Activated T-helper 1 cell treated with anti-CD3 and anti-CD28 coated beads, Interleukin-12 subunit alpha, Interleukin-12 subunit beta, Interleukin-2, Interleukin-4 antibody, amounts not matched to agents 30 ng/mL and 10 ng/mL and 1 ng/mL, durations not matched to agents 14 hours and 24 hours and 36 hours (primary cell): ENCODE measurements at places on chromosomes 16 and 17. TPM values are rescaled to one million over a fixed set of nuclear protein-coding genes. Genes with fewer than 3 reads are reported as not detected.

GRCh38 chr17:67503184-67503583 lies 126.1 kb downstream of the PITPNC1 start:
- peaks cover 6% of the 10 kb centered on the region for H3K36me3 ChIP-seq
- no peak overlapping the region for H3K4me3 ChIP-seq
- H3K27ac ChIP-seq: no peak overlapping the region

DNA sequence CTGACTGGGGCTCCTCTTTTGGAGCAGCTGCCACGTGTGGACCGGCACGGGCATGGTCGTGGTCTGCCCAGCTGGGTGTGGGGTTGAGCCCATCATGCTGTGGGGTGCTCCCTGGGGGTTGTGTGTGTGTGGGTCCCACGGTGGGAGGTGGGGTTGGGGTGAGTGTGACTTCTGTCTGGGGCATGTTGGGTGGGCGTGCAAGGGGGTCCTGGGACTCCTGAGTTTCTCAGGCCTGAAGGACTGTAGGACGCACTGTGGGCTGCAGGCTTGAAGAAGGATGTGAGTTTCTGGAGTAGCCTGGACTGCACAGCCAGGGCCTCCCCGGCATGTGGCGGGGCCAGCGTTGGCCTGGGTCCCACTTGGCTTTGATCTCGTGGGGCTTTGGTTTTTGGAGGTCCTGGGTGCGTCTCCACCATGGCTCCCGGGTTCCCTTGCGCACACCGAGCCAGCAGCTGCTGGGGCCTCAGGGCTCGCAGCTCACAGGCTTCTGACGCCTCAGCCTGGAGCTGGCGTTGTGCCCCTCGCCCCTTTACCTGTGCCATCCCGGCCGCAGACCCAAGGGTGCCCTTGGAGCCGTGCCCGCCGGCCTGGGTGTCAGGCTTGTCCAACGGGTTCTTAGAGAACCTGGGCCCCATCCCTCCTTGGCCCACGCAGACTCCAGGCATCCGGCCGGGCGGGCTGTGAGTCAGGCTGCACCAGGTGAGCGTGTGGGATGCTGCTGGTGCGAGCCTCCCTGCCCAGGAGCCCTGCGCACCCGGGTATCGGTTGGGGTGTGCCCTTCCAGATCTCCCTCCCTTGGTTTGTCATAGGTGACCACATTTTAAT lies 34.4 kb upstream of the ZNF750 start:
- H3K27me3 ChIP-seq: no peaks in the 10 kb centered on the region
- no peak overlapping the region for H3K27ac ChIP-seq
- no peak overlapping the region for H3K4me3 ChIP-seq
- H3K4me1 ChIP-seq: peaks cover 56% of the 10 kb centered on the region
- H3K36me3 ChIP-seq: peaks cover 47% of the 10 kb centered on the region

- no peaks in the 10 kb centered on the region for H3K36me3 ChIP-seq
- H3K27ac ChIP-seq: no peak overlapping the region
- no peak overlapping the region for H3K4me3 ChIP-seq
- H3K27me3 ChIP-seq: peaks cover 3% of the 10 kb centered on the region
- no peaks in the 10 kb centered on the region for H3K4me1 ChIP-seq
Observed at GRCh38 chr16:6483469-6484033, 849.1 kb upstream of the RBFOX1 start.

- DNase-seq: no peak
- H3K4me1 ChIP-seq: peaks cover 35% of the 10 kb centered on the region
- H3K27me3 ChIP-seq: peaks cover 2% of the 10 kb centered on the region
- H3K4me3 ChIP-seq: no peak overlapping the region
- no peak overlapping the region for H3K27ac ChIP-seq
Observed at GRCh38 chr17:50423553-50424159, 2.4 kb upstream of the ACSF2 start.

- H3K4me1 ChIP-seq: peaks cover 9% of the 10 kb centered on the region
- H3K27ac ChIP-seq: no peak overlapping the region
- H3K27me3 ChIP-seq: no peaks in the 10 kb centered on the region
Observed at GRCh38 chr17:40259505-40259904, 28.2 kb upstream of the CDC6 start.

DNA sequence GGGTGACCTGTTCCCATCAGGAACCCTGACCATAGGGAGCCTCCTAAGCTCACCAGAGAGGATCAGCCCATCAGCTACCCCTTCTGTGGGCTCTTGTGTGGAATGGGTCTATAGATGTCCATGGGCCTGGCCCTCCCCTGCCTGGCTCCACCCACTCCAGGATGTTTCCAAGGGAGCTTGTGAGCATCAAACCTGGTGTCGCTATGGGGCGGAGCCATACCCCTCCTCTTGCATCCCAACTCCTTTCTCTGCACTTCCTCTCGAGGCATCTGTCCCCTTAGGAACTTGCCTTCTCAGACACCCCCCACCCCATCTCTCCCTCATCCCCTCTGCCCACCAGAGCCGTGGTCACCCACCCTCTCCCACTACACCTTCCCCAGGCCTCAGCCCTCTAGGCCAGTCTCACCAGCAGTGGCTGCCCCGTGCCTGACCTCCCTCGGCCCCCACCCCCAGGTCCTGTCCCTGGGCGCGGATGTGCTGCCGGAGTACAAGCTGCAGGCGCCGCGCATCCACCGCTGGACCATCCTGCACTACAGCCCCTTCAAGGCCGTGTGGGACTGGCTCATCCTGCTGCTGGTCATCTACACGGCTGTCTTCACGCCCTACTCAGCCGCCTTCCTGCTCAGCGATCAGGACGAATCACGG lies 10.4 kb downstream of the KCNH6 start:
- no peaks in the 10 kb centered on the region for H3K36me3 ChIP-seq

- no peak overlapping the region for H3K27ac ChIP-seq
- no peaks in the 10 kb centered on the region for H3K4me1 ChIP-seq
- no peaks in the 10 kb centered on the region for H3K36me3 ChIP-seq
- DNase-seq: no peak
- H3K27me3 ChIP-seq: peaks cover 7% of the 10 kb centered on the region
- H3K4me3 ChIP-seq: no peak overlapping the region
Observed at GRCh38 chr16:56691885-56692284, 9.6 kb downstream of the MT1X start.

DNA sequence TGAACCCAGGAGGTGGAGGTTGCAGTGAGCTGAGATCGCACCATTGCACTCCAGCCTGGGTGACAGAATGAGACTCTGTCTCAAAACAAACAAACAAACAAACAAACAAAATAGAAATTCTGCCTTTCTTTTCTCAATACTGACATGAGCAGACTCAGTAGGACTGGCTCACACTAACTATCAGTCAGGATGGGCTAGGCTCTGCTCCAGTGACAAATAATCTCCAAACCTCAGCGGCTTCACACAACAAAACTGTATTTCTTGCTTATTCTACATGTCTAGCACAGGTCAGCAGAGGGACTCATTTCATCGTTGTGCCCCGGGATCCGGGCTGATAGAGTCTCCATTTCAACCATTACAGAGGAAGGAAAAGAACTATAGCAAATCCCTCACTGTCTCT lies 26.5 kb upstream of the N4BP1 start:
- H3K4me1 ChIP-seq: no peaks in the 10 kb centered on the region
- no peak overlapping the region for H3K27ac ChIP-seq
- no peak overlapping the region for H3K4me3 ChIP-seq
- no peak for DNase-seq
- no peaks in the 10 kb centered on the region for H3K36me3 ChIP-seq

The INCA1 gene
- 0.34 and 0.37 TPM in 2 replicates for total RNA-seq

DNA sequence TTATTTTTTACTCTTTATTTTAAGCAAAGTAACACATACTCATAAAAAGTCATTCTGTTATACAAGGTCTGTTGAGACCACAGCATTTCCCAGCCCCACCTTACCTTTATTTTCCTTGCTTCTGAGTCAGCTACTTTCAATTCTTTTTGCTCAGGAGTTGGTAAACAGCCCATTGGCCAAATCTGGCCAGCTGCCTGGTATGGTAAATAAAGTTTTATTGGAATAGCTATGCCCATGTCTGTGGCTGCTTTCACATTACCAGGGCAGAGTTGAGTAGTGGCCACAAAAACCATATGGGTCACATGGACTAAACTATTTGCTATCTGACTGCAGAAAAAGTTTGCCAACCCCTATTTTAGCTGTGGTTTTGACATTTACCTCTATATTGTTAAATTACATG lies 3.4 kb upstream of the NSRP1 start:
- H3K36me3 ChIP-seq: peaks cover 7% of the 10 kb centered on the region
- H3K4me1 ChIP-seq: peaks cover 40% of the 10 kb centered on the region
- no peak overlapping the region for H3K4me3 ChIP-seq

The KRTAP9-8 gene
- not detected in 2 replicates for total RNA-seq

- no peaks in the 10 kb centered on the region for H3K4me1 ChIP-seq
- DNase-seq: no peak
- H3K36me3 ChIP-seq: no peaks in the 10 kb centered on the region
Observed at GRCh38 chr17:15119968-15120367, 145.2 kb downstream of the PMP22 start.

- peak overlapping the region; percentile 42 for H3K4me3 ChIP-seq
- peaks cover 68% of the 10 kb centered on the region for H3K4me1 ChIP-seq
- H3K36me3 ChIP-seq: peaks cover 14% of the 10 kb centered on the region
Observed at GRCh38 chr17:419073-419735, 66.6 kb upstream of the RPH3AL start.

GRCh38 chr17:66533572-66533971 lies 231.2 kb downstream of the PRKCA start:
- peaks cover 57% of the 10 kb centered on the region for H3K4me1 ChIP-seq
- H3K36me3 ChIP-seq: peaks cover 16% of the 10 kb centered on the region
- H3K27me3 ChIP-seq: no peaks in the 10 kb centered on the region
- no peak overlapping the region for H3K4me3 ChIP-seq
- no peak for DNase-seq

GRCh38 chr17:9878786-9879525 lies 26.1 kb downstream of the RCVRN start:
- no peak overlapping the region for H3K4me3 ChIP-seq
- no peaks in the 10 kb centered on the region for H3K4me1 ChIP-seq
- H3K27me3 ChIP-seq: no peaks in the 10 kb centered on the region
- no peaks in the 10 kb centered on the region for H3K36me3 ChIP-seq
- DNase-seq: no peak

GRCh38 chr17:70017112-70017511 lies 57.9 kb upstream of the KCNJ16 start:
- H3K27ac ChIP-seq: no peak overlapping the region
- no peak overlapping the region for H3K4me3 ChIP-seq
- H3K27me3 ChIP-seq: no peaks in the 10 kb centered on the region
- no peaks in the 10 kb centered on the region for H3K4me1 ChIP-seq

GRCh38 chr16:77227745-77228144 lies 28.5 kb downstream of the SYCE1L start:
- H3K27me3 ChIP-seq: peaks cover 9% of the 10 kb centered on the region
- DNase-seq: no peak
- no peak overlapping the region for H3K4me3 ChIP-seq
- no peaks in the 10 kb centered on the region for H3K36me3 ChIP-seq
- H3K4me1 ChIP-seq: no peaks in the 10 kb centered on the region

DNA sequence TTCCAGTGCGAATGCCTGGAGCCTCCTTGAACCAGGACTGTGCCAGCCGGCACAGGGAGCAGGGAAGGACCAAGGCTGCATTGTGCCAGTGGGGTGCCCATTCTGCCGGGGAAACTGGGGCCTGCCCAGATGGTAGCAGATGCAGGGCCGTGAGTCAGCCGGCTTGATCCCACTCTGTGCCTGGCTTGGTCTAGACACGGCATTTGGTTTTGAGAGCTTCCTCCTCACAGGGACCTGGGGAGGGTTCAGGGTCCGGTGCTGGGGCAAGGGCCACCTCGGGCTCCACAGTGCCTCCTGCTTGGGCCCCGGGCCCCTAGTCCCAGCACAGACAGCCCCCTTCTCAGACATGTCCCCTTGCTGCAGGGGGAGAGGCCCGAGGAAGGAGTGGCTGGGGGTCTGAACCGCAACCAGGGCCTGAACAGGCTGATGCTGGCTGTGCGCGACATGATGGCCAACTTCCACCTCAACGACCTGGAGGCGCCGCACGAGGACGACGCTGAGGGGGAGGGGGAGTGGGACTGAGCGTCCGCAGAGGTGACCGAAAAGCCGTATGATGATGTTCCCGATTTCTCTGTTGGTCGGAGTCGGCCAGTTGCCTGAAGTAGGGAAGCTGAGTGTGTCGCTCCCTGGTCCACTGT lies 7.8 kb upstream of the MC1R start:
- no peaks in the 10 kb centered on the region for H3K4me1 ChIP-seq
- no peak overlapping the region for H3K4me3 ChIP-seq
- H3K27me3 ChIP-seq: no peaks in the 10 kb centered on the region
- no peak for DNase-seq
- H3K27ac ChIP-seq: no peak overlapping the region

The SEZ6L2 gene
- 0.16 and 0.32 TPM in 2 replicates for total RNA-seq

- peaks cover 24% of the 10 kb centered on the region for H3K4me1 ChIP-seq
- DNase-seq: no peak
- peaks cover 17% of the 10 kb centered on the region for H3K36me3 ChIP-seq
- no peaks in the 10 kb centered on the region for H3K27me3 ChIP-seq
Observed at GRCh38 chr17:45146890-45147580, 1.2 kb upstream of the HEXIM1 start.

DNA sequence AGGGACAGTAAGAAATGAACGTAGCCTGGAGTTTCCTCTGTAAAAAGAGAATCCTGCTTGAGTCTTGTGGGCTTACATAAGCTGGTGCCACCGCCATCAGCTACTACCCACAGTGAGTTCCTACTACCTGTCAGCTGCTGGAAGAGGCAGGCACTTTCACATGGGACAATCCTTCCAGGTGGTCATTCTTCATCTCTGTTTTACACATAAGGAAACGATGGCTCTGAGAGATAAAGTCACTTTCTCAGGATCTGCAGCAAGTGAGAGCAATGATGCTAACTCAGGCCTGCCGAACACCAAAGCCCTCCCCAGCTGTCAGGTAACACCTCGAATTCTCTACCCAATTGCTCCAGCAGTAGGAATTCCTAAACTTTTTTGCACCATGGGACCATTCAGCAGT lies 26.6 kb downstream of the PIK3R5 start:
- H3K4me3 ChIP-seq: peak overlapping the region; percentile 67
- H3K27ac ChIP-seq: peak overlapping the region; percentile 97
- peaks cover 70% of the 10 kb centered on the region for H3K4me1 ChIP-seq
- DNase-seq: no peak
- H3K27me3 ChIP-seq: no peaks in the 10 kb centered on the region
- peaks cover 31% of the 10 kb centered on the region for H3K36me3 ChIP-seq

The OR3A3 gene
- not detected in 2 replicates for total RNA-seq

DNA sequence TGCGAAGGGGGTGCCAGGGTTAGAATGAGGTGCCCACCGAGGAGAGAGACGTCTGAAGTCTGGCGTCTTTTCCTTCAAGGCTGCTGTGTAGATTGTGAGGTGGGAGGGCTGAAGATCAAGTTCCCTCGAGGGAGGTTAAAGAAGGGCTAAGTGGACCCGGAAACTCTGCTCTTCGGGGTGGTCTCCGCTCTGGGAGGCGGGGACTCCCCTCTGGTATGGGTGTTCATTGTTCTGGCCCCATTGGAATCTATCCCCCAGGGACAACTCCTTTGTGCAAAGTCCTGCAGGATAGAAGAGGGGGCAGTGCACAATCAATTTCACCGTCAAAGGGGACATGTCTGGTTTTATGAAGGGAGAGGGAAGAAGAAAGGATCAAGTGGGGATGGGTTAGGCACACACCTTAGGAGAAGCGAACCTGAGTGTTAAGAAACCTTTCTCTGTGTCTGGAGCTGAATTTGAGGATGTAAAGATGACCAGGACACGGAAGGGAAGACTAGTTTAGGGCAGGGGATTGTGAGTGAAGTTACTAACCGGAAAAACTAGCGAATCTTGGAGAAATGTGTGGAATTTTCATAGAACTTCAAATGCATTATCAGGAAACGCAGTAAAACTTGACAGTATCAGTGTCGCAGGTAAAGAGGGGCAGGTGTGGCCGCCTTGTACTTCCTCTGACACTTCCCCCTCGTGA lies 809 bp upstream of the RAB34 start:
- peaks cover 39% of the 10 kb centered on the region for H3K4me1 ChIP-seq
- no peak for DNase-seq
- peak overlapping the region; percentile 73 for H3K27ac ChIP-seq
- H3K4me3 ChIP-seq: peak overlapping the region; percentile 65
- H3K27me3 ChIP-seq: peaks cover 23% of the 10 kb centered on the region
- peaks cover 36% of the 10 kb centered on the region for H3K36me3 ChIP-seq

The NLGN2 gene
- total RNA-seq: 2.3 and 2.7 TPM in 2 replicates
